ENCODE measurements at places on chromosomes 4 and X.
A peak's percentile ranks its signal among the peaks of the same experiment; 100 is the strongest.

DNA sequence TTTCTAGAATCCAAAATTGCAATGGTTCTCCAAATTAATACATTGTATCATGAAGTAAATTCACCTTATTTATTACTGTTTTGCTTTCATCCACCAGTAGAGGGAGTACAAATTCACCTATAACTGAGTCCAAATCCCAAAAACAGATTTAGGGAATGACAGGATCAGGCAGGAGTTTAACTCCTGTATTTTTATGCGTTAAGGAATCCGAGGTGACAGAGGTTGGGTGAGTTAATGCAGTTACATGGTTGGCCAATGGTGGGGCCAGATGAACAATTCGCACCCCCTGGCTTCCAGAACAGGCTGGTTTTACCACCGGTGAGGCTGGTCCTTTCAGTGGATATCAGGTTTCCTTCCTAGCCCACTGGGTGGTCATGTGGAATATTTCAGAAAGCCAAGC is 82.4 kb downstream of the MTNR1A start:
- DNase-seq: peak; percentile 11

DNA sequence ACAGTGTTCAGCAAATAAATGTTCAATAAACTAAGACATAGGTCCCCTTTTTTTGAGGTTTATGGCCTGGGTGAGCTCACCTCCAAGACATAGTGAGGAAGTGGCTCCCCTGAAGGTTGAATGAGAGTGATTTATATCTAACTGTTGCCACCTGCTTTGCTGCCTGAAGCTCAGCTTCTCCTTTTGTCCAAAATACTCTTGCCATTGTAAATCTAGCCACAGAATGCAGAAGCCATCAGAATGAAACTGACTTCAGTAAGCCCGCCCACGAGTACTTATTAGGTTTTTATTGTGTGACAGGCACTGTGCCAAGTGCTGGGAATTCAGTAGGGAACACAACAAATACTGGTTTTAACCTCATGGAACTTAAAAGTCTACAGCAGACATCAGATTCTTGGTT is 18.0 kb downstream of the SPINK2 start:
- DNase-seq: no peak

GRCh38 chr4:88803600-88804096 is 106.0 kb upstream of the NAP1L5 start:
- DNase-seq: peak; percentile 83

GRCh38 chr4:188132232-188132631 is 7.0 kb upstream of the TRIML1 start:
- no peak for DNase-seq

GRCh38 chrX:44891642-44892041 is 18.7 kb downstream of the KDM6A start:
- no peak for DNase-seq

GRCh38 chr4:147813973-147814372 is 82.1 kb downstream of the ARHGAP10 start:
- no peak for DNase-seq

GRCh38 chr4:101954975-101955678 is 164.6 kb downstream of the BANK1 start:
- DNase-seq: no peak

- DNase-seq: no peak
Observed at GRCh38 chr4:67909905-67910584, 26.2 kb upstream of the TMPRSS11D start.

DNA sequence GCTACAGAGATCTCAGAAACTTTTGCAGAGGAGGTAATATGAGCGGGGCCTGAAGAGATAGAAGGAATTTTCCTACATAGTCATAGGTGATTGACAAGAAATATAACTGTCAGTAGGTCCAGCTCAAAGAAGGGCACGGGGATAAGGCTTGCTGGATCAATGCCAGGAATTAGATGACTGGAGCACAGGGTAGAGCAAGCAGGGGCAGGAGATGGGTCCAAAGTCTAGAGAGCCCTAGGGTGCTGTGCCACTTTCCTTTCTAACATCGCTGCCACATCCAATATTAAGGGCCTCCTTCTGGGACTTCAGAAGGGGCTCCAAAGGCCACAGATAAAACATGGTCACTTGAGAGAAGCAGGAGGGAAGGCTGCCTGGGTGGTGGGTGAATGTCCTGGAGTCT is 402.2 kb downstream of the MID1IP1 start:
- DNase-seq: no peak
